NCI-H2029 treated with DMSO at 0.1 percent for 48 hours (cell line): ENCODE measurements at places on chromosomes 1 and 21.

DNA sequence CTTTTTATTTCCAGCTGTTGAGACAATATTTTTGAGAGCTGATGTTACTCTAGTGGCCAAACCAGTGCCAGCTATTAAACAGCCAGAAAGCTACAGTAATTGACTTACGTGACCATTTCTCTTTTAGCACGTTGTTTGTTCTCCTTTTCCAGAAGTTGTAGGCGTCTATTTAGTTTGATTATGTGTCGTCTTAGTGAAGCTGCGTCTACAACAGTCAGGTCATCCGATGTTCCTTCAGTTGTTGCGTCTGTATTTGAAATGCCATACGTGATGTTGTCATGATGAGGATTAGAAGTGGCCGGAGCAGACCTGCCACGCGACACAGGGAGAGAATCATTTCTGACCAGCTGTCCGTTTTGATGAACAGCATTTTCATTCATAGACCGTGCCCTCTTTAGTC is 38.2 kb downstream of the TMEM51 start:
- no peak for DNase-seq

DNA sequence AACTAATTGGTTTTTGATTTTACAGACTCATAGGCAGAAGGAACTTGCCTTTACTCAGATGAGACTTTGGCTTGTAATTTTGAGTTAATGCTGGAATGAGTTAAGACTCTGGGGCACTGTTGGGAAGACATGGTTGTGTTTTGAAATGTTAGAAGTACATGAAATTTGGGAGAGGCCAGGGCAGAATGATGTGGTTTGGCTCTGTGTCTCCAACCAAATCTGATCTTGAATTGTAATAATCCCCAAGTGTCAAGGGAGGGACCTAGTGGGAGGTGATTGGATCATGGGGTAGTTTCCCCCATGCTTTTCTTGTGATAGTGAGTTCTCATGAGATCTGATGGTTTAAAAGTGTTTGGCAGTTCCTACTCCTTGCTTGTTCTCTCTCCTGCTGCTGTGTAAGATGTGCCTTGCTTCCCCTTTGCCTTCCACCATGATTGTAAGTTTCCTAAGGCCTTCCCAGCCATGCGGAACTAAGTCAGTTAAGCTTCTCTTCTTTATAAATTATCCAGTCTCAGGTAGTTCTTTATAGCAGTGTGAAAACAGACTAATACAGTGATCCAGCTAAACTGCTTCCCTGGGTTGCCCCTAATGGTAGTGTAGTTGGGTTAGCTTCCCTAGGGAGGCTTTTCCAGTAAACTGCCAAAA is 10.2 kb downstream of the CPT2 start:
- no peak for DNase-seq

- DNase-seq: no peak
Measured at GRCh38 chr1:222785529-222785928, 29.3 kb upstream of the DISP1 start.

GRCh38 chr1:176118985-176119384 is 88.1 kb downstream of the COP1 start:
- no peak for DNase-seq

DNA sequence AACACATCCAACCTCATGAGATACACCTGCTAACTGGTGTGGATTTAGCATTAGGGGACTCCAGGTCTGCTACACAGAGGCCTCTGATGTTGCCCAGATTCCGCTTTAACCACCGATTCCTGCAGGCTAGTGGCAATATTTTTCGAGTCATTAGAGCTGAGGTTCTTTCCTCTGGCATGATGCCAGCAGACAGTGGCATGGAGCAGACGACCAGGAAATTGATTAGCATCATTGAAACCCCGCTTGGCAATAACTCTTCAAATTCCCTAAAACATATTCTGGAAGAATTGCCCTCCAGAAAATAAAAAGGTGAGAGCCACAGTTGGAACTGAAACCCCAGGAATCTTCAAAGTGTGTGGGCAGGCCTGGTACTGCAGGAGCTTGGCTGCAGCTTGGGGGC is 28.4 kb upstream of the ETV3 start:
- DNase-seq: no peak

DNA sequence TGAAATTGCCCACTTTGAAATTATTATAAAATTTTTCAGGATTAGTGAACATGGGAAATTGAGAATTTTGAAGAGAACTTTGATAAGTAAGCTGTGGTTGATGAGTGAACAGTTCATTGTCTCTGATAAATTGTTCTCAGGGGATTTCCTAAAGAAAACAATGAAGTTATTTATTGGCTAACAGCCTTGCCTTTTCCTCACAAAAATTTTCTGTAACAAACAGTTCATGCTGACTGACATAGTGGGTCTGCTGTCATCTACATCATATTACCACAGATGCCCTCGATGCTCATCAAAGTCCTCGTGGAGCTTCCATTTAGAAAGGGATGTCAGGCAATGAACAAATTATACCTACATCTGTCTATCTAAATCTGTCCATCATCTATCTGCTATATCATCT is 113.4 kb downstream of the PTBP2 start:
- DNase-seq: no peak

- peak; percentile 22 for DNase-seq
Measured at GRCh38 chr1:80217377-80217986, 1211.0 kb upstream of the ADGRL4 start.

- no peak for DNase-seq
Measured at GRCh38 chr1:228809621-228810394, 74.5 kb downstream of the RHOU start.

GRCh38 chr1:244191581-244191980 is 140.5 kb downstream of the ZBTB18 start:
- no peak for DNase-seq

- DNase-seq: no peak
Measured at GRCh38 chr1:173914366-173914871, 2.7 kb downstream of the SERPINC1 start.

DNA sequence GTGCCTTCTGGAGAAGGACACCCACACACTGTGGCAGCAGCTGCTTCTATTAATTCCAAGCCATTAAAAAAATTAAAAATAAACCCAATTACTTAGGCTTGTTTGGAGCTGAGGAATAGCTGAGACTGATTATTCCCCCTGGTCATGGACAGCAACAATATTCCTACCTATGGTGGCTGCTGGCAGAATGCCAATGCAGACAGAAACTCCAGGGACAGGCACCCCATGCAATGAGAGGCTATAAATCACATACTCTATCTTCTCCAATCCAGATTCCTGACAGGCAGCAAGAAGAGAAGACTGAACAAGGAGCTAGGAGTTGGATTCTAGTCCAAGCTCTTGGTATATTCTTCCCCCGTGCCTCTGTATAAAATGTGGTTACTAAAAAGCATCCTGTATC is 275.4 kb upstream of the BEND5 start:
- no peak for DNase-seq
